GM23338 (cell line): ENCODE measurements at places on chromosomes 6 and 20. TPM values are rescaled to one million over a fixed set of nuclear protein-coding genes. Genes with fewer than 3 reads are reported as not detected.

DNA sequence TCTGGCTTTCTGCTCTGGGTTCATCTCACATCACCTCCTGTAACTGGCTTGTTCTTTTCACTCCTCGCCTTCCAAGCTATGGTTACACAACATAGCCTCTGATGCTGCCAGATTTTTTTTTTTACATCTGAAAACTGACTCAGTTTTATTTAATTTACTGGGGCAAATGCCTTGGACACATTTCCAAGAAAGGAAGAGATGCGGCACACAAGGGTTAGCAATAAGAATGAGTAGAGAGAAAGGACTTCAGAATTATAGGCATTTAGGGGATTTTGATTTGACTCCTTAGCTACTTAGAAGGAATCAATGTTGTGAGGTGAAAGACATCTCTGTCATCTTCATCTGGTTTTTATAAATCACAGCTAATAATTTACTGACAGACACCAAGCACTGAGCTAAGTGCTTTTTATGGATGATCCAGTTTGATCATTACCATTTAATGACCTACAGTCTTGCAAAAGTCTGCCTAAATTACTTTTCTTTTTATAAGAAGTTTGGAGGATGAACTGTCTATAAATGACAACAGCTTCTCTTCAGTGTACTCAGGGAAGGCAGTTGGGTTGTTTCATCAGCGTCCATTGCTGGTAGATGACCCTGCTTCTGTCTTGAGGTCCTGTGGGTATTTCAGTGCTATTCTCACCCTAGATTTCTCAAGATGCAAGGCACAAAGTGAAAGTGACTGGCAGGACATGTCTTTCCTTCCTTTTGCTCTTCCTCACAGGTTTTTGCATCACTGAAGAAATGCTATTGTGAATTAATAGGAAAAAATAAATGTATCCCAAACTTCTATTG lies 31.1 kb downstream of the LAMA4 start:
- DNase-seq = no peak

- no peak for DNase-seq
Measured at GRCh38 chr6:15715060-15715459, 52.2 kb upstream of the DTNBP1 start.

The PXDC1 gene
- total RNA-seq = 1.7 and 1.8 TPM in 2 replicates

The VGLL2 gene
- 0.12 TPM in 1 of 2 replicates, not detected in the other for total RNA-seq

DNA sequence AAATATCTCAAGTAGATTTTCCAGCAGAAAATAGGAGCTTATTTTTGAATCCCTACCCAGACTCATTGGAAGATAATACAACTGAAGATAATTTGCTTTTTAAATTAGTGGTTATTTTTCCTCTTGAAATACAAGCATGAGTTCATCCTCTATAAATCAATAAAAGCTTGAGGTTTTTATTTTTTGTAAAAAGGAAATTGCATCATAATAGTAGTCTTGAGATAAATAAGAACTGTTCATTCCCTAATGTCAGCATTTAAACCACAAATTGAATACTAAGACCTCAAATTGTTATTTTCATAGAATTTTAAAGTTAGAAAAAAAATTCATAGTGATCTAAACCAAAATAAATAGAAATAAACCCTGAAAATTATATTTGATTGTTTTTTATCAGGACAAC lies 719.1 kb downstream of the CD109 start:
- DNase-seq = no peak

DNA sequence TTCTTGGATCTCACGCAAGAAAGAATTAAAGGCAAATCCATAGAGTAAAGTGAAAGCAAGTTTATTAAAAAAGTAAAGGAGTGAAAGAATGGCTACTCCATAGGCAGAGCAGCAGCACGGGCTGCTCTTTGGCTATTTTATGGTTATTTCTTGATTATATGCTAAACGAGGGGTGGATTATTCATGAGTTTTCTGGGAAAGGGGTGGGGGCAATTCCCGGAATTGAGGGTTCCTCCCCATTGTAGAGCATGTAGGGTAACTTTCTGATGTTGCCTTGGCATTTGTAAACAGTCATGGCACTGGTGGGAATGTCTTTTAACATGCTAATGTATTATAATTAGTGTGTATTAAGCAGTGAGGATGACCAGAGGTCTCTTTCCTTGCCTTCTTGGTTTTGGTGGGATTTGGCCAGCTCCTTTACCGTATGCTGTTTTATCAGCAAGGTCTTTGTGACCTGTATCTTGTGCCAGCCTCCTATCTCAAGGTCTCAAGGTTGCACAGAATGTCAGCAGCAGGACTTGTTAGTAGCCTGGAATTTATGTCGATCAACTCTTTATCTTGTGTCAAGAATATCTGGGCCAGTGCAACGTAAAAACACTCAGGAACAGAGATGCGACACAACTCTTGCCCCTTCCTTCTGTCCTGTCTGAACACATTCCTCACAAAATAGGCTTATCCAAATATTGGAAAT lies 931.4 kb downstream of the QKI start:
- peak; percentile 43 for DNase-seq

DNA sequence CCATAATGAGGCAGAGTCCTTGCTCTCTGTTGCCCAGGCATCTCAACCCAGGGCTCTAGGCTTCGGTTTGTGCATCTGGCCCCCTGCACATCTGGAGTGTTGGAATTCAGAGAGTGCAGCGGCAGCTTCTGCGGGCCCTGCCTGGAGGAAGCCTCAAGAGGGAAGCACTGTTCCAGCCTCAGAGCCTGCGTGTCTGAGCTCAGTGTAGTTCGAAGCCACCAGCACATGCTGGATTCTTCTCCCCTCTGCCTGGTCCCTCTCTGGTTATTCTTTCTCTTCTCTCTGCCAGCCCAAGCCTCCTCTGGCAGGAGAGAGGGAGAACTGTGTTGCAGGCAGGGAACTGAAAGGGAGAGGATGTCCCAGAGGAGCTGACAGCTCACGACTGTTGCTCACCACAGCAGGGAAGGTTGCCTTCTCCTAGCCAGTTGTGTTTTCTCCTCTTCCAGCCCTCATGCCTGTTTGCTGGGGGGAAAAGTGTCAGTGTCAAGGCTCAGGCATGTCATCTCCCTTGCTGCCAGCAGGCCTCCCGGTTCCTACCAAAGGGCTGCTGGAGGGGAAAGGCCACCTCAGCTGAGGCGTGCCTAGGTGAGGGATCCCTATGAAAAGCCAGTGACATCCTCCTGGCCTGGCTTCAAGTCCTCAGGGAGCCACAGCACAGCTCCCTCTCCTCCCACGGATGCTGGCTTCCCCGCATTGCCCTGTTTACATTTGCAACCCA lies 126.0 kb upstream of the LRFN2 start:
- DNase-seq = peak; percentile 42

GRCh38 chr20:5705827-5706226 lies 44.4 kb upstream of the SHLD1 start:
- DNase-seq = no peak

DNA sequence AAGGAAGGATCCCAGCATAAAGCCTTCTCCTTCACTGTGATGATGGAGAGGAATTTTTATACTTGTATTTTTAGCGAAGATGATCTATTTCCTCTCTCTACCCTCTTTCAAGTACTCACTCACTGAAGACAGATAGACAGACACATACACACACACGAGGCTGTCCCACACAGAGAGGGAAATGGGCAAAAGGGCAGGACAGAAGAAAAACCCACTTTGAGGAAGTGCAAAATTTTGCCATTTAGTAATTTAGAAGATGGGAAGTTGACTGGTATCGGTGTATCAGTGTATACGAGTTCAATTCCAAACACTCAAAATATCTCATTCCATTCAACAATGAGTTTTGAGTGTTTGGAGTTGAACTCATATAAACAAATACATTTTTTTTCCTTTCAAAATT lies 30.9 kb downstream of the HEBP2 start:
- DNase-seq = no peak

- no peak for DNase-seq
Measured at GRCh38 chr20:51833326-51833725, 31.0 kb upstream of the SALL4 start.

GRCh38 chr6:124479991-124480430 lies 482.2 kb upstream of the RNF217 start:
- no peak for DNase-seq

- no peak for DNase-seq
Measured at GRCh38 chr20:48718786-48719578, 108.8 kb downstream of the PREX1 start.

GRCh38 chr6:41119508-41119907 lies 34.6 kb downstream of the TREML1 start:
- DNase-seq = no peak

DNA sequence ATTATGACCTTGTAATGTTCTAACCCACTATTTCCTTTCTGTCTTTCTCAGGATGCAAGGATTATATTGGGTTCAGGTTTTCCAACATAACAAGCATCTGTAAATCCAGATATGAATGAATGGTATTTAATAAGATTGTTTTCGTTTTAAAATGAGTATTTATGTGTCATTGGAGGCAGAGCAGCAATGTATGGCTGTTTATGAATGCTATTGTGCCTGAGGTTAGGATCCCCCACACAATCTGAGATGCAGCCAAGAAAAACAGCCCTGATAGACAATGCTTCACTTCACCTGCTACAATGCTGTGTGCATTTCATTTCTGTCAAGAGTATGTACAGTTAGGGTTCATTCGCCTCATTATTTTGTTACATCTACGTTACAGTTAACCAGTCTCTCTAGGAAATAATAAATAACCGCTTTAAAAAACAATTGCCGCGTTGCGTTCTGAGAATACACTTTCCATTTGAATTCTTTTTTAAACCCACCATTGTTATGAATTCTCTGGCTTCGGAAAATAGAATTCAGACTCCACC lies 19.6 kb downstream of the TFAP2A start:
- no peak for DNase-seq

DNA sequence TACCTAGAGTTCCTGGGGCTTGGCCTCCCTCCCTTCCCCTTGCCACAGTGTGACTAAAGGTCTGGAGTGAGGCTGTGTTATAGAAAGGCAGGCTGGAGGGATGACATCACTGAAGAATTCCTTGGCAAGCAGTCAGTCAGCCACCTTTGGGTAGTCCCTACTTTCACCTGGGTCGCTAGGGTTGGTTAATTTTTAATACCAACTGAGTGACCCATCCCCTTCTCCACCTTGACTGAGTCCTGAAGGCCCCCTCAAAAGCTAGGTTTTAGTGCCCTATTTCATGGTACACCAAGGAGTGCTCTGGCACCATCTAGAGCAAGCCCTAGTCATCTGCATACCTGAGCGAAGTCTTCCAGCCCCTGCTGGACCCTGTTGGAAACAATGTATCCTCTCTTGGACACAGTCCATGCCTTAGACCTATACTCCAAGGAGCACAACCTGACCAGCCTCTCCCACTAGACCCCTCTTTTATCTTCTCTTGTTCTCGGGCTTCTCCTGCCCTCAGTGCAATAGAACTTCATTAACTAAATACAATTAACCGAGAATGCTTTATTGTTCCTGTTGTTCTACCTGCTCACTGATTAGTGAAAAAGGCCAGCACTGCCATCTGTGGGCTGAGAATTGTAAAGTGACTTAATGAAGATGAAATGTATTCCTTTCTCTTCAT lies 44.6 kb downstream of the RIN2 start:
- DNase-seq = peak; percentile 58

The HLA-DPA1 gene
- 6.6 and 6.9 TPM in 2 replicates for total RNA-seq

The ULBP1 gene
- total RNA-seq = 1.0 and 1.7 TPM in 2 replicates

The TLDC2 gene
- 0.38 and 0.85 TPM in 2 replicates for total RNA-seq

The LY86 gene
- total RNA-seq = not detected in 2 replicates

The HCRTR2 gene
- not detected in 2 replicates for total RNA-seq

GRCh38 chr20:49985617-49986016 lies 2.8 kb downstream of the SNAI1 start:
- no peak for DNase-seq

The TMC2 gene
- 0.12 TPM in 1 of 2 replicates, not detected in the other for total RNA-seq

DNA sequence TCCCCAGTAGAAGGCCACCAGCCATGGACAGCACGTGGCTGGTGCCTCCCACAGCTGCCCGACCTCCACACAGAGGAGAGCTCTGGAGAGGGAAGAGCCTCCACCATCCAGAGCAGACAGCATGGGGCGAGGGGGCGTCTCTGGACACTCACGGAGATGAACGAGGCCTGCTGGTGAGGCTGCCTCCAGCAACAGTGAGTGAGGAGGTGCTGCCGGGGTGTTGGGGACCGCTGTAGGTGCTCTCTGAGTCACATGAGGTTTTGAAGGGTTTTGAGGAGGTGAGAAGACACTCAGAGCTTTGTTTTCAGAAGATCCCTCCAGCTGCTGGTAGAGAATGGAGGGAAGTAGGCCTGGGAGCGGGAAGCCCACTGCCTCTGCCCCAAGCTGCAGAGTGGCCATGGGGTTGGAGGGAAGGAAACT lies 65.6 kb downstream of the THBS2 start:
- DNase-seq = no peak

The SLC35F1 gene
- total RNA-seq = 9.4 and 10.3 TPM in 2 replicates

The ULBP2 gene
- total RNA-seq = 1.1 TPM in 1 of 2 replicates, not detected in the other

GRCh38 chr6:32969685-32970412 lies 1.5 kb downstream of the BRD2 start:
- peak; percentile 88 for DNase-seq

The KCNB1 gene
- total RNA-seq = 0.28 and 0.50 TPM in 2 replicates

GRCh38 chr6:167661552-167662044 lies 165.1 kb upstream of the AFDN start:
- no peak for DNase-seq

DNA sequence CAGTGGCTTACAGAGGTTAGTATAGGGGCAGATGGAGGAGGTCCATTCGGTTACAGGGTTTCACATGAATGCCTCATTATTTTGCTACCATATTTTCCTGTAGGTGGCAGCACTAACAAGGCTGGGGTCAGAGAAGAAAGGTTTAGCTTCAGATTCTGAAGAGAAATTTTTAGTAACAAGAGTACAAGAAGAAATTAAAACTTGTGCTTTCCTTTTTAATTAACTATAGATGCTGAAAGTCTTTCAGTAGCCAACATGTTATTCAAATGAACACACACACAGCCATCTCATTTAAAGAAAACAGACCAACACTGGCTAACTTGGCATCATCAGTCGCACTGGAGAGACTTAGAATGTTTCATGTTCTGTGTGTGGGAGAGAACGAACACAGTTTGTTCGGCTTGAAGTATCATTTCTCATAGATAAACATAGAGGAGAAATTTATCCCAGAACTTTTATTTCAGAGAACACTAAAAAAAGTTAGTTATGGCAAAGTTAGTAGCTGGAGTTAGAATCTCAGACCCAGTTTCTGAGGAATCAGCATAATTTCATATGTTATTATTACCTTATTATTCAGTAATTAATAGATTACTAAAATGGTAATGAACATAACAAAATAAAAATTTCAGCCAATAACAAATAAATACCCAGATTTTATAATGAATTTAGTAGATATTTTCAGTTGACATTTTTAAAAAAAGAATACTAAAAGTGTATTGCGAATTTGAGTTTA lies 314.0 kb upstream of the RSPO3 start:
- peak; percentile 74 for DNase-seq

The CALHM4 gene
- total RNA-seq = not detected in 2 replicates

GRCh38 chr20:46621492-46621891 lies 29.8 kb downstream of the SLC13A3 start:
- DNase-seq = no peak
